ENCODE measurements at places on chromosomes 5 and 9. TPM values are rescaled to one million over a fixed set of nuclear protein-coding genes. Genes with fewer than 3 reads are reported as not detected.

FYB1 gene
- not detected for total RNA-seq

MYOT gene
- not detected for total RNA-seq

CFAP77 gene
- 0.43 TPM for total RNA-seq

- no peaks in the 10 kb centered on the region for H3K27me3 ChIP-seq
- DNase-seq, result no peak
- no peak overlapping the region for H3K4me3 ChIP-seq
- no peaks in the 10 kb centered on the region for H3K36me3 ChIP-seq
- H3K4me1 ChIP-seq, result no peaks in the 10 kb centered on the region
Observed at GRCh38 chr9:92592946-92593861, 57.4 kb upstream of the ECM2 start.

GRCh38 chr9:134966270-134966669 lies 48.6 kb upstream of the FCN1 start:
- no peak overlapping the region for H3K27ac ChIP-seq
- no peaks in the 10 kb centered on the region for H3K36me3 ChIP-seq
- no peak for DNase-seq
- peaks cover 18% of the 10 kb centered on the region for H3K27me3 ChIP-seq
